ENCODE measurements at places on chromosomes 2 and 18. TPM values are rescaled to one million over a fixed set of nuclear protein-coding genes. Genes with fewer than 3 reads are reported as not detected.

COL4A4 gene
- total RNA-seq: 1.2 TPM

MRO gene
- total RNA-seq: 0.16 TPM

TWIST2 gene
- 18.6 TPM for total RNA-seq

GPR39 gene
- 9.8 TPM for total RNA-seq

ABCB6 gene
- total RNA-seq: 31.3 TPM

FAHD2B gene
- total RNA-seq: 10.3 TPM

ACADL gene
- 0.07 TPM for total RNA-seq

MAP2 gene
- total RNA-seq: 0.44 TPM

MFSD6 gene
- 22.2 TPM for total RNA-seq

LIMS2 gene
- 5.2 TPM for total RNA-seq

KIAA2012 gene
- not detected for total RNA-seq

SCN7A gene
- total RNA-seq: not detected

CD8A gene
- 0.29 TPM for total RNA-seq

POU3F3 gene
- total RNA-seq: 0.05 TPM

CROCC2 gene
- total RNA-seq: not detected

PRKAG3 gene
- not detected for total RNA-seq

PROKR1 gene
- not detected for total RNA-seq

QPCT gene
- 17.5 TPM for total RNA-seq

GYPC gene
- total RNA-seq: not detected

PMAIP1 gene
- 14.9 TPM for total RNA-seq

CHST9 gene
- total RNA-seq: not detected

CDH7 gene
- total RNA-seq: not detected

MYOM1 gene
- total RNA-seq: 0.16 TPM

CNOT11 gene
- total RNA-seq: 41.9 TPM

IL36G gene
- total RNA-seq: 0.10 TPM

DPP4 gene
- total RNA-seq: 0.76 TPM

ACMSD gene
- not detected for total RNA-seq

FOSL2 gene
- 44.6 TPM for total RNA-seq

PARD3B gene
- 1.2 TPM for total RNA-seq

MROH2A gene
- 0.10 TPM for total RNA-seq

ALLC gene
- 0.06 TPM for total RNA-seq

IL36RN gene
- 0.06 TPM for total RNA-seq

GGCX gene
- 42.1 TPM for total RNA-seq

PLCD4 gene
- total RNA-seq: 0.30 TPM

ECEL1 gene
- 0.37 TPM for total RNA-seq

BCL11A gene
- 0.06 TPM for total RNA-seq

TSN gene
- 64.0 TPM for total RNA-seq

RBM44 gene
- total RNA-seq: 0.21 TPM

NEURL3 gene
- total RNA-seq: 1.7 TPM

C2orf81 gene
- total RNA-seq: 2.8 TPM

TMEM178A gene
- total RNA-seq: 0.14 TPM

NLRC4 gene
- total RNA-seq: not detected

FAP gene
- total RNA-seq: not detected

Data from A549 treated with CpdA at 1 μM for 4 hours (cell line).